AG08395 (cell line): ENCODE measurements at places on chromosomes 4 and X.

DNA sequence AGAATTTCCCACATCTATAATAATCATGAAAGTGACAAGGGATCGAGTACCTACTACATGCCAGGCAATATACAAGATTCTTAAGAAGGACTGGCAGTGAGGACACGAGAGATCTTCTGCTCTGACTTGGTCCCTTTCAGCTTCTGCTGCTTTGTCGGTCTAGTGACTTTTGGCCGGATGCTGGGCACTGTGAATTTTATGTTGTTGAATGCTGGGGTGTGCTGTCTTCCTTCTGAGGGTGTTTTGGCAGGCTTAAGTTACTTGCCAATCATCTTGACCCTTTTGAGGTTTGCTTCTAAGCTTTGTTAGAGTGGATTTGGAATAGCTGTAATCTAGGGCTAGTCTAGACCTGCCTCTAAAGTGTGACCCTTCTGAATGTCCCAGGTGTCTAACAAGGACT, 23.5 kb downstream of the NAT8L start:
- no peak for DNase-seq

- no peak for DNase-seq
These were observed 1235.3 kb downstream of the FSTL5 start for GRCh38 chr4:160928482-160928881.

- peak; percentile 5 for DNase-seq
These were observed 20.2 kb downstream of the MSL3 start for GRCh38 chrX:11778230-11778629.

DNA sequence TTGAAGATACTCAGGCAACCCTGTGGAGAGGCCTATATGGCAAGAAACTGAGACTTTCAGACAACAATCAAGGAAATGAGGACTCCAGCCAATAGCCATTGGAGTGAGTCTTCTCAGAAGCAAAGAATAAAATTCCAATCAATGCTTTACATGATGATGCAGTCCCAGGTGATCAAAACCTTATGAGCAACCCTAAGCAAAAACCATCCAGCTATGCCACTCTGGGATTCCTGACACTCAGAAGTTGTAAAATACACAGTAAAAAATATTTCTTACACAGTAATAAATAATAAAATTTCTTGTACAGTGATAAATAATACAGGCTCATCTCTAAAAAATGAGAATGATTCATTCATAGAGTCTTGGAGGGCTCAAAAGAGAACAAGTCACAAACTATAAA, 150.6 kb downstream of the IL15 start:
- no peak for DNase-seq

- peak; percentile 66 for DNase-seq
These were observed 59.1 kb downstream of the SCFD2 start for GRCh38 chr4:53306729-53307128.

DNA sequence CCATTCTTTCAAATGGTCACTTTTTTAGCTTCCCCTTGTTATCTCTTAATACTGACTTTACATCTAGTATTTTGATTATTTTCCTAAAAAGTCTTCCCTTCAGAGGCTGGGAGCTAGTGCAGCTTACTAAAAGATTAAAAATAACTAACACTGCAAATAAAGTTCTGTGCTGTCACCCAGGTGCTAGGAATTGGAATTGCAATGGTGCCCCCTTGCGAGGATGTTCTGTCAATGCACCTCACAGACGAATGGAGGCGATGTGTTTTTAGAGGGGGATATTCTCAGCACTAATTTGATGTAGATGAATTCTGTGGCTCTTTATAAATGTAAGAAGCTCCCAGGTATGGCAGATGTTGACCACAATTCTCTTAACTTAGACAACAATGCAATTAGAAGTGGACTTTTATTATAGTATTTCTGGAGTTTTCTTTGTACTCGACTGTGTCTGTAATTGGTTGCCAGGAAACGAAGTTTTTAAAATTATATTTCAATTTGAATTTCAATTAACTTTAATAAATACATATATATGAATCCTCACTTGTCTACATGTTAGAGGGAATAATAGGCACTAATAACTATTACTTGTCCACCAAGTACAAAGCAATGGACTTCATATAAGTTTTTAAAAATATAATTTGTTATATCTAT, 22.0 kb upstream of the SMIM31 start:
- DNase-seq = peak; percentile 65

GRCh38 chr4:150889306-150889705, 125.8 kb downstream of the LRBA start:
- DNase-seq = no peak

DNA sequence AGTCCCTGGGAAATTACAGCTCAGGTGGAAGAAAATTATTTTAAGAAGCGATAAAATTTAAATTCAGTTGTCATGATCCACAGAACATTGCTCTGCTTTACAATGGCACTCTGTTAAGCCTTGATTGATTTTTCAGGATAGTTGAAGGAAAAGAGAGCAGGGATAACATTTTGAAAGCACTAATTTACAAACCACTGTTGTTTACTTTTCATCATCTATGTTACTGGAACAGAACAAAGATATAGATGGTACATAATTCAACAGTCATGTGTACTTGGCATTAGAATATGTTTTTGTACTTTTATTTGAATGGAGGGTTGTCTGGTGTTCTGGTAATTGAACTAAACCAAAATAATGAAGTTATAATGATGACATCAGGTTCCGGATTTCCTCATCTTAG, 2.6 kb upstream of the ODAM start:
- no peak for DNase-seq

- DNase-seq = peak; percentile 46
These were observed 919 bp upstream of the SEC24B start for GRCh38 chr4:109432696-109433095.
